Activated T-cell treated with anti-CD3 and anti-CD28 coated beads for 1 hour (primary cell): ENCODE measurements at places on chromosomes 13 and 19.

GRCh38 chr13:99310382-99311031 lies 3.3 kb upstream of the GPR183 start:
- DNase-seq: no peak

DNA sequence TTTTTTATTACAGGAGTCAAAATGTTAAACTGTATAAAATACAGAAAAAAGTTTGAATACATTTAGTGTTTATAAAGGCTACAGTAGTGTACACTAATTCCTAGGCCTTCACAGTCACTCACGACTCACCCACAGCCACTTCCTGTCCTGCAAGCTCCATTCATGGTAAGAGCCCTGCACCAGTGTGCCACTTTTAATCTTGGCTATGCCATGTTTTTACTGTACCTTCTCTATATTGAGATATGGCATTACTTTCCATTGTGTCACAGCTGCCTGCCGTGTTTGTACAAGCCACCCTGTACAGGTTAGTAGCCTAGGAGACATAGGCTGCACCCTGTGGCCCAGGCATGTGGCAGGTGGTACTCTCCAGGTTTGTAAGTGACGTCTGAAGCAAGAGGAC lies 32.1 kb downstream of the C1QTNF9 start:
- DNase-seq: no peak

DNA sequence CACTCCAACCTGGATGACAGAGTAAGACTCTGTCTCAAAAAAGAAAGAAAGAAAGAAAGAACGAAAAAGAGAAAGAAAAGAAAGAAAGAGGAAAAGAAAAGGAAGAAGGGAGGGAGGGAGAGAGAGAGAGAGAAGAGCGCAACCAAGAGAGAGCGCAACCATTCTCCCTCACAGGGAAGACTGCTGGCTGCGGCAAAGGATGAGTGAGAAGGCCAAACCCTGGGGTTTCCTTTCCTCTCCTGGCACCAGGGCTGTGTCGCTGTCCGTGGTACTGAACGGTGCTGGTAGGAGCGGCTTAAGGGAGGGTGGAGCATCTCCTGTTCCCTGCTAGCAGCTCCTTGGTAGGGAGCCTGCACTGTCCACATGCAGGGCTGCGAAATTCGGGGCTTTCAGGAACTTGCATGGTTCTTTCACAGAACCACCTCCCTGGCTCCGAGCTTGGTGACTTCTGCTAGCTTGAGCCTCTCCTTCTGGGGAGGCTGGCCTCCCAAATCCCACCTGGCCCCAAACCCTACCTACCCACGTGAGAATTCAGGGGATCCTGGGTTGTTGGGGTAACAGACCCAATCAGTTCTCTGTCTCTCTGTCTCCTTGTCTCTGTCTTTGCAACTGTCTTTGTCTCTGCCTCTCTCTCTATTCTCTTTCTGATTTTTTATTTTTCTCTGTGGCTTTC lies 51.1 kb upstream of the ZNRF4 start:
- peak; percentile 42 for DNase-seq

DNA sequence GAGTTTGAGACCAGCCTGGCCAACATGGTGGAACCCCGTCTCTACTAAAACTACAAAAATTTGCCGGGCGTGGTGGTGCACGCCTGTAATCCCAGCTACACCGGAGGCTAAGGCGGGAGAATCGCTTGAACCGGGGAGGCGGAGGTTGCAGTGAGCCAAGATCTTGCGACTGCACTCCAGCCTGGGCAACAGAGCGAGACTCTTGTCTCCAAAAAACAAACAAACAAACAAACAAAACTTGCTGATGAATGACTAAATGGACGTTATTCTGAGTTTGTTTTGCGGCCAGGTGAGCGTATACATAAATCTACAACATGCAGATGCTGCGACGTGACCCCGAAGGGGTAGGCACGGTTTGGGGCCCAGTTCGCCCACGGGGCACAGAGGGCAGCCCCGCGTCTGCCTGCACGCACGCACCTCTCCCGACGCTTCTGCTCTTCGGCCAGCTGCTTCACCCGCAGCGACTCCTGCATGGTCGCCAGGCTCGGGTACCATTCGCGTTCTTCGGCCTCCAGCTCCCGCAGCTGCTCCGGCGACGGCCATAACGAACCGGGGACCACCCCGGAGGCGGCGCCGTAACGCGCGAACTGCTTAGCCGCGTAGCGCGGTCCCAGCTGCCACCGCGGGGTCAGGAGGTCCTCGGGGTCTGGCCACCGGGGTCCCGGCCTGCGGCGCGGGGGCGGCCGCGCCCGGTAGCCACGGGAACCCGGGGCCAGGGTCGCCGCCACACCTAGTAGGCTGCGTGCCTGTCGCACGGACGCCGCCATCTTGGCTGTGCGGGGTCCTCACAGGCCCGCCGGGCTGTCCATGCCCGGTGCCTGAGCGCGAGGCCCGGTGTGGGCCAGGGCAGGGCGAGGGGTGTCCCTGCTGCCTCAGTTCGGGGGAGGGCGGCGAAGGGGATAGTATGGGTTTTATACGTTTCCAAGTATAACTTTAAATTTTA lies at the start of gene GADD45GIP1:
GADD45GIP1 (minus strand) TSS at position 778 of the 943 bp plus-strand sequence; CDS start at position 767, 11 bp downstream.
- peak; percentile 75 for DNase-seq

DNA sequence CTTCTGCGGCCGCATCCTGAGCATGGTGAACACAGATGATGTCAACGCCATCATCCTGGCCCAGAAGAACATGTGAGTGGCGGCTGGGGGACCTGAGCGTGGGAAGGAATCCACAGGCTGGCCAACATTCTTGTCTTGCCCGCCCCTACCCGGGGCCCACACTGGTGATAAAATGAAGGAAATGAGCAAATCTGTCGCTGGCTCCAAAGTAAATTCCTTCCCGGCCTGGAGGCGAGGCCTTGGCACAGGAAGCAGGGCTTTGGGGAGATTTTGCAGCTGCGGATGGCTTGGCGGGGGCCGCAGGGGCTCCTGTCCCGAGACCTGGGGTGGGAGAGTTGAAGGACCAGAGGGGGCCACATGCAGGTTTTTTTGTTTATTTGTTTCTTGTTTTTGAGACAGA lies 4.4 kb downstream of the KXD1 start:
- DNase-seq: no peak

GRCh38 chr13:110914081-110914330 lies 863 bp downstream of the ANKRD10 start:
- DNase-seq: no peak

GRCh38 chr19:46240693-46241092 lies 11.2 kb downstream of the IGFL1 start:
- no peak for DNase-seq

- DNase-seq: no peak
Observed at GRCh38 chr13:40113643-40114304, 458.3 kb downstream of the COG6 start.

DNA sequence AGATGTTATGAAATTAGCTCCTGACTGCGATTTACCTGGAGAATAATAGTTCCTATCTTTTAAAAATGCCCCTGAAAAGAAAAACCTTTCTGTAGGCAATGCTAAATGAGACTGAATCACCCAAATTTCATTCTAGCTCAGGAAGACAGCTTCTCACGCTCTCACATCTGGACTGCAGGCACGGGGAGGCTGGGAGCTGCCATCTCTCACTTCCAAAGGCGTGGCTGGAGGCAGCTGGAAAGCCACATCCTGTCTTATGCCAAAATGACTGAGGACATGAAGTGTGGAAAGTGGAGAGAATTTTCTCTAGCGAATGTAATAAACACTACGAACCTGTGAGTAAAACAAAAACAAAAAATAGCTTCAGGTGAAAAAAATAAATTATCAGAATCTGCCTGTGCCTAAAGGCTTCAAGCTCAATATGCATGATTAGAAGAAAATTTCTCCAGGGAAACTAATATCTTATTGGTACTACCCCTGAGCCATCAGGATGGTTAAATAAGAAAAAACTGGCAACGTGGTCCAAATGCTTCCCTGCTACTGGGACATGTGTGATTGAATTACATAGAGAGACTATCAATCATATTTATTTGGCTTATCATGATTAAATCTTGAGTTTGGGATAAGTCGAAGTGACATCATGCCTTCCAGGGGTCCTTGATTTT lies 58.1 kb upstream of the UBL3 start:
- no peak for DNase-seq

- no peak for DNase-seq
Observed at GRCh38 chr19:48874303-48875135, 2.3 kb downstream of the PPP1R15A start.

DNA sequence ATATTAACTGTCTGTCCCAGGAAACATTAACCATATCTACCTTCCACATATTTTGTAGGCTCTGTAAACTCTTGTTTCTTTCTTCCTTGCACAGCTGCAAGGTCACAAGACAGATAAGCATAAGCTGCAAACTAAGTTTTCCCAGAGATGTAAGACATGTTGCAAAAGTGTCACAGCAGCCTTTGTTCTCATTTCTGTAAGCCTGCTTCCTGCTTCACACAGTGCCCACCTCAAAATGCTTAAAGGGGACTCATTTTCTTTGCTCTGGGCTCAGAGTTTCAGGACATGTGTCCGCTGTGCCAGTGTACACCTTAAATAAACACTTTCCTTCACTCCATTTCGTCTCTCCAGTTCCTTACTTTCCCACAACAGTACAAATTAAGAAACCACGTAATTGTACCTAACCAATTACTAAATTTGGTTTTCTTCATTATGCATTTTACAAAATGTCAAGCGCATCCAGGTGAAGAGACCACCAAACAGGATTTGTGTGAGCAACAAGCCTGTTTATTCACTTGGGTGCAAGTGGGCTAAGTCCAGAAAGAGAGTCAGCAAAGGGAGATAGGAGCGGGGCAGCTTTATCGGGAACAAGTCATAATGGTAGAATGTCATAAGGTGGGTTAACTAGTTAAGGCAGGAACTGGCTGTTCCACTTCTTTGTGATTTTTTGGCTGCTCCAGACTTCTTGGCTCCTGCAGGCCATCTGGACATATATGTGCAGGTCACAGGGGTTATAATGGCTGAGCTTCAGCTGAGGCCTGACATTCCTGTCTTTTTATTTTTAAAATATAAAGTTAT lies 12.7 kb upstream of the ZNF431 start:
- no peak for DNase-seq

DNA sequence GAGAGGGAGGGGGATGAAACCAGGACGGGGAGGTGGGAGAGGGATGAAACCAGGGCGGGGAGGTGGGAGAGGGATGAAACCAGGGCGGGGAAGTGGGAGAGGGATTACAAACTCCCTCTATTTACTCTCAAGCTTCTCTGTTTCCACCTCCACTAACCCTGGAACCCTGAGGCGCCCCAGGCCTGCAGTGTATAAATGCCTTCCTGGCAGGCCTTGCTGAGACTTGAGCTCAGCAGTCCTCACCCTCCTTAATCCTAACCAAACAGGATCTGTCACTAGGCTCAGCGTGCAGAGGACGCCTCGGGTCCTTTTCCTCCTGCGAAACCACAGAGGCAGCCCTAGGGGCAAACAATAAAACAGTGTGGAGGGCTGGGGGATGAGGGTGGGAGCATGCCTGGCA lies 32.1 kb upstream of the OR1M1 start:
- DNase-seq: no peak

GRCh38 chr13:76663592-76664335 lies 222.4 kb downstream of the KCTD12 start:
- no peak for DNase-seq

DNA sequence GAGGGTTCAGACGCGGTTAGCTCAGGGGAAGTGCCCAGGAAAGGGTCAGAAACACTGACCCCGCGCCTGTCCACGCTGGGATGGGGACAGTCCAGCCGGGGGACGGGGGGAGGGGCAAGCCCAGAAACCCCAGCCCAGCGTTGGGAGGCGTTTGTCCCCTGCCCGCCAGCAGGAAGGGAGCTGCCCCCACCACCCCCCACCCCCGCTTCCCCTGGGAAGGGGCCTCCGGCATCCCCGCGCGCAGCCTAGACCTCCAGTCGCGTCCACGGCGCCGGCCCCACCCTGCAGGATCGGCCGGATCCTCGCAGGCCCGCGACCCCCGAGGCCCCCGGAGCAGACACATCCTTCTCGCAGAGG lies 277 bp downstream of the GIPC1 start:
- DNase-seq: no peak

GRCh38 chr13:101757446-101758039 lies 305.1 kb downstream of the ITGBL1 start:
- no peak for DNase-seq

GRCh38 chr13:73672492-73672891 lies 461.7 kb downstream of the KLF12 start:
- no peak for DNase-seq

- no peak for DNase-seq
Observed at GRCh38 chr19:13209484-13210338, 59.5 kb downstream of the IER2 start.

DNA sequence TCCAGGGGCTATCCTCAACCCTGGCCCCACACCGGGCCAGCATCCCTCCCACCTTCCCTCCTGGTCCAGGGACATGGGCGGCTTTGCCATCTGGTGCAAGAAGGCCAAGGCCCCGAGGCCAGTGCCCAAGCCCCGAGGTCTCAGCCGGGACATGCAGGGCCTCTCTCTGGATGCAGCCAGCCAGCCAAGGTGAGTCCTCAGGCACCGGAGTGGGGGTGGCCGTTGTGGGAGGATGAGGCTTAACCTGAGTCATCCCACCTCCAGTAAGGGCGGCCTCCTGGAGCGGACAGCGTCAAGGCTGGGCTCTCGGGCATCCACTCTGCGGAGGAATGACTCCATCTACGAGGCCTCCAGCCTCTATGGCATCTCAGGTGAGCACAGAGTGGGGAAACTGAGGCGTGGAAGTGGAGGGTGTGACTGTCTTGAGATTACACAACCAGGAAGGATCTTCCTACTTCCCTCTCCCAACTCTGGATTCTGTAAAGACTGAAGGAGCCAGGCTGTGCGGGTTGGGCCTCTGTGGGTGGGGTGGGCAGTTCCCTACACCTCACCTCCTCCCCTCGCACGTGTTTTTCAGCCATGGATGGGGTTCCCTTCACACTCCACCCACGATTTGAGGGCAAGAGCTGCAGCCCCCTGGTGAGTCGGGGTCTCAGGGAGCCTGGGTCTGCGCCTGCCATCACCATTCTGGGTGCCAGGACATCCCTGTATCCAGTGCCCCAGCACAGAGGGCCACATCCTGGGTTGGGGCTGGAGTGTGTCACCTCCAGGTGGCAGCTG lies 3.8 kb downstream of the MVB12A start:
- DNase-seq: no peak

DNA sequence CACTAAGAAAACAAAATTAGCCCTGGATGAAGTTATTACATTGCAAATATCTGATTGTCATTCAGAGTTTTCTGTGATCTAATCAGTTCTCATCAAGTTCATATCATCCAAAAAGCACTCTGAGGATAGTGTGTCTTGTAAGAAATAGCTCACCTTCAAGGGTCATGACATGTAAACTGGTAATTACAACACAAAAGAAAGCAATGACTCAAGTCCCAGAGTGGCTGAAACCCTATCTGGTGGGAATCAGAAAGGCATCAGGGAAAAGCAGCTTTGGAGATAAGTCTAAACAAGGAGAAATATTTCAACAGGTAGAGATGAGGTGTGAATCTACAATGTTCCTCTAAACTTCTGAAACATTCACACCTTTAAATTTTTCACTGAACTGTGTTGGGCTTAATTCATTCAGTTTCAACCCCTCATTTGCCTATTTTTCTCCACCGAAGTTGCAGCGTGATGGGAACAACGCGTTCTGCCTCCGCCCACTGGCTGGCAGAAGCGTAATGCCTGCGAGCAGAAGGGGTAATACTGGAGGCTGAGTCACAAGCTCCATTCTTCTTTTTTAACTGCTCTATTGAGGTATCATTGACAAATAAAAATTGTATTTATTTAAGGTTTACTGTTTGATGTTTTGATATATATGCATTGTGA lies 155.2 kb upstream of the IPO5 start:
- DNase-seq: no peak
